Thymus (tissue), 14 donors: ENCODE measurements at places on chromosomes 7 and 10. TPM values are rescaled to one million over a fixed set of nuclear protein-coding genes. Genes with fewer than 3 reads are reported as not detected.

Gene MAGI2
- 0.42 TPM for total RNA-seq

Gene FAM241B
- total RNA-seq = 1.0 TPM

Gene NRCAM
- 4.7 TPM for total RNA-seq

GRCh38 chr10:119325131-119325530 lies 117.8 kb downstream of the GRK5 start:
- DNase-seq = no peak
- H3K27ac ChIP-seq = no peak overlapping the region
- no peaks in the 10 kb centered on the region for H3K27me3 ChIP-seq
- no peak overlapping the region for H3K4me3 ChIP-seq
- peaks cover 4% of the 10 kb centered on the region for H3K4me1 ChIP-seq
- H3K36me3 ChIP-seq = peaks cover 6% of the 10 kb centered on the region

- no peak overlapping the region for H3K4me3 ChIP-seq
- H3K4me1 ChIP-seq = no peaks in the 10 kb centered on the region
- H3K27ac ChIP-seq = no peak overlapping the region
- no peaks in the 10 kb centered on the region for H3K27me3 ChIP-seq
- H3K36me3 ChIP-seq = no peaks in the 10 kb centered on the region
Measured at GRCh38 chr10:3896161-3896560, 111.2 kb upstream of the KLF6 start.

- DNase-seq = no peak
- H3K4me1 ChIP-seq = no peaks in the 10 kb centered on the region
- no peaks in the 10 kb centered on the region for H3K27me3 ChIP-seq
- H3K27ac ChIP-seq = no peak overlapping the region
- no peak overlapping the region for H3K4me3 ChIP-seq
- H3K36me3 ChIP-seq = no peaks in the 10 kb centered on the region
Measured at GRCh38 chr7:12481722-12482121, 78.1 kb upstream of the VWDE start.

- DNase-seq = no peak
- H3K36me3 ChIP-seq = no peaks in the 10 kb centered on the region
Measured at GRCh38 chr7:30708412-30708811, 26.2 kb upstream of the CRHR2 start.
